HEK293T (cell line): ENCODE measurements at places on chromosomes 4 and X.
A peak's percentile ranks its signal among the peaks of the same experiment; 100 is the strongest.

GRCh38 chr4:147786031-147786430, 54.1 kb downstream of the ARHGAP10 start:
- DNase-seq = no peak

- no peak for DNase-seq
These were observed 13.1 kb upstream of the TRPC3 start for GRCh38 chr4:121964958-121965357.

- DNase-seq = no peak
These were observed 159.3 kb upstream of the GALNT7 start for GRCh38 chr4:173009129-173009823.

DNA sequence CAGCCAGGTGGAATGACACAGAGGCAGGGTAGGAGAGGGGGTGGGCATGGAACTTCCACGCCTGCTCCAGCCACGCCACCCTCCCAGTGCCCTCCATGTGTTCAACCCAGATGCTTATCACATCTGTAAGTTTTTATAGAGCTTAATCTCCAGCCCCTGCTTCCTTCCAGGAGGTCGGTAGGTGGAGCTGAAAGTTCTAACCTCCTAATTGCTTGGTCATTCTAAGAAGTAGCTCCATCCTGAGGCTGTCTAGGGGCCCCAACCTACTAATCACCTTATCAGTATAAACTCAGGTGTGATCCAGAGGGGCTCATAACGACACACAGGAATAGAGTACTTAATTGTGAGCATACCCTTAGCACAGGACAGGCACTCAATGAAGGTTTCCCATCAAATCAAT, 18.3 kb downstream of the QDPR start:
- no peak for DNase-seq

DNA sequence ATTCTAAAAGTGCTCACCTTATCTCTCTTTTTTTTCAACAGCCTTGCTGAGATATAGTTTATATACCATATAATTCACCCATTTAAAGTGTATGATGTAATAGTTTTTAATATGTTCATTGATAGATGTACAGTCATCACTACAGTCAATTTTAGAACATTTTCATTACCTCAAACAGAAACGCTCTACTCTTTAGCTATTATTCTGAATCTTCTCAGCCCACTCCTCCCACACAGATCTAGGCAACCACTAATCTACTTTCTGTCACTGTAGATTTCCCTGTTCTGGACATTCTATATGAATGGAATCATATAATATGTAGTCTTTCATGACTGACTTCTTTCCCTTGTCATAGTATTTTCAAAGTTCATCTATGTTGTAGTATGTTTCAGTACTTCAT, 22.6 kb downstream of the MND1 start:
- no peak for DNase-seq

- no peak for DNase-seq
These were observed 73.9 kb upstream of the PLAC1 start for GRCh38 chrX:134732152-134732551.

GRCh38 chr4:819401-820229, 6.3 kb downstream of the CPLX1 start:
- DNase-seq = no peak

DNA sequence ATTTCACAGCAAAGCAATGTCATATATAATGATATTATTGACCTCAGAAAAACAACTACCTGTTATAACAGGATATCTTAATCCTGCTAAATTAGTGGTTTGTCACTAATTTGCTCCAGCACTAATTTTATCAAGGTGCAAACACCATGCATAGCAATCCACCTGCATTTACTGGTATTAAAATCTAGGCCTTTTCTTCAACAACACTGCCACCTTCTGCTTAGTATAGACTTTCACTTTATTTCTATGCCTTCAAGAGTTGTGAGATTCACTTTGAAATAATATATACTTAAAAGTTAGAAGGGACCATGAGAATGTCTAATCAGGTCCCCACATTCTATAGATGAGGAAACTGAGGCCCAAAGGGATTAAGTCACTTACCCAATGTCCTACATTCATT, 82.1 kb upstream of the IQCM start:
- DNase-seq = no peak

DNA sequence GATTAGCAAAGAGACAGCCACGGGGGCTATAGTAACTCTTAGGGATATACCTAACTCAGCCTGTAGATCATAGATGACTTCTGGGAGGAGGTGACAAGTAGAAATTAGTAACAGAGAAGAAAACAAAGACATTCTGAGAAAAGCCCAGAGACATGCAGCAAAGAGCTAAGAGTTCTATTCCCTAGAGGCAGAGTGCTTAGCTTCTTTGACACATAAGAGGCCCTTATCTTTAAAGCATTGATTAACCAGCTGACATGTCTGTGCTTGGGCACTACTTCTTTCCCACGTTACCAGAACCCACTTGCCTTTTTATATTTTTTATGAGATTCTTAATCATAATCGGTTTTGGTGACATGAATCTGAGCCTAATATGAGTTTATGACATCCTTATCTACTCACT, 179.5 kb downstream of the GABRB1 start:
- no peak for DNase-seq

- DNase-seq = no peak
These were observed 3.2 kb downstream of the THAP9 start for GRCh38 chr4:82903737-82904136.

- no peak for DNase-seq
These were observed 45.3 kb upstream of the DDX3X start for GRCh38 chrX:41288641-41289040.

GRCh38 chrX:47629419-47630200, at the start of gene CFP:
CFP (minus strand) TSS chrX:47629930; CDS start chrX:47629844, 86 bp downstream.
- DNase-seq = no peak

- no peak for DNase-seq
These were observed 4.3 kb downstream of the ARHGAP4 start for GRCh38 chrX:153921511-153922446.

GRCh38 chr4:146165840-146166239, 9.7 kb upstream of the LSM6 start:
- no peak for DNase-seq

- no peak for DNase-seq
These were observed 53.6 kb downstream of the TRMT44 start for GRCh38 chr4:8494218-8494617.

GRCh38 chr4:186096681-186097165, 7.8 kb upstream of the FAM149A start:
- no peak for DNase-seq

DNA sequence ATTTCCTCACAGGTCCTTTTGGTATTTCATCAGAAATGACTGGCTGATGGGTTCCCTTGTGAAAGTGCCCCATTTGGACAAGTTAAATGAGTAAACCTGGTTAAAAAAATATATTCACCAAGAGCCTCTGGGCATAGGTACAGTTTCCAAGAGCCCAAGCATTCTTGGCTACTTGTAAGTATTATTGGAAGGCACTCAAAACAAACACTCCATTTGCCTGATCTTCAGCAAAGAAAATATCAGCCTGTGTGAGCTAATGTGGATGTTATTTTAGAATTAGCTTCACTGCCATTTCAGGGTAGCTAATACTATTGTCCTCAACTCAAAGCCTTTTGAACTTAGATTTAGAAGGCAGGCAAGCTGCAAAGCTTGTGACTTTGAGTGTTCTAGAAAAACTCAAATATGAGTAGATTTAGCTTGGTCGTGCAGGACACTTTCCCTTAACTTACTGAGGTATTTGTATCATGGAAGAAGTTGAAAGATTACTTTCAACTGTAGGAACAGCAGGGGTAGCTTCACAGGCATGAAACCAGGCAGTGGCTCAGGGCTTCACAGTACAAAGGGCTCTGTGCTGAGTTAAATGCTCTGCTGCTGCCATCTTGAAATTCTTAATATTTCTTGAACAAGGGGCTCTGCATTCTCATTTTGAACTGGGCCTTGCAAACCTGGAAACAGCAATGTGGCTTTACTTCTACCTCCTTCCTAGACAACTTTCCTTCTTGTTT, 177.2 kb downstream of the AMELX start:
- no peak for DNase-seq

DNA sequence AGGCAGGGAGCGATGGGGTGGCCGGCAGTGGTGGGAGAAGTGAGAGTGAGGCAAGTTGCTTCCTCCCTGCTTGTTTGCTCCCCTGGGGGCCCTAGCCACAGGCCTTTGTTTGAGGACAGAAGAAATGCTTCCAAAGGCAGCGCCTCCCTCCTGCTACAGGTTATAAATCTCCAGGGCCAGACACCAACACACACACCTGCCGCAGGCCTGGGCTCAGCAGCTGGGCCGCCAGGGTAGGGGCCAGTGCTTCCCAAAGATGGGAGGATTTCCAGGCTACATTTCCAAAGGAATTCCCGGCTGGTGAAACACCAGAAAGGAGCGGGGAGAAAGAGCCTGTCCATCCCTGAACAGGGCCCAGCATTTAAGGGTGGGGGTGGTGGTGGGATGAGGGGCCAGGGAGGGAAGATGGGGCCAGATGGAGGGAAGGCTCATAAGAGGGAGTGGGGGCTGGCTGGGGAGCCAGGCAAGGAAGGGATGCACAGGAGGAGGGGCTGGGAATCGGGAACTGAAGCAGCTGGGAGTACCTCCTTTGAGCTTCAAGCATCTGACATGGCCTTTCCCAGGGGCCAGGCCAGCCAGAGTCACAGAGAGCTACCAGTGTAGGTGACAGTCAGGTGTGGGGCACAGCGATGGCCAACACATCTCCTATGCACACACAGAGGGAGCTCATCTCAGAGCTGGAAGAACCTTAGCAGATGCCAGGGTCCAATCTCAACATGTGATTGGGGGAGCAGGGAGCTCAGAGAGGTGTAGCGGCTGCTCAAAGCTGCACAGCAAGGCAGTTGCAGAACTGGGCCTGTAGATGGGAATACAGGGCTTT, 143.9 kb downstream of the PJA1 start:
- DNase-seq = peak; percentile 4

- no peak for DNase-seq
These were observed 91.5 kb downstream of the PPP2R2C start for GRCh38 chr4:6380746-6381410.

DNA sequence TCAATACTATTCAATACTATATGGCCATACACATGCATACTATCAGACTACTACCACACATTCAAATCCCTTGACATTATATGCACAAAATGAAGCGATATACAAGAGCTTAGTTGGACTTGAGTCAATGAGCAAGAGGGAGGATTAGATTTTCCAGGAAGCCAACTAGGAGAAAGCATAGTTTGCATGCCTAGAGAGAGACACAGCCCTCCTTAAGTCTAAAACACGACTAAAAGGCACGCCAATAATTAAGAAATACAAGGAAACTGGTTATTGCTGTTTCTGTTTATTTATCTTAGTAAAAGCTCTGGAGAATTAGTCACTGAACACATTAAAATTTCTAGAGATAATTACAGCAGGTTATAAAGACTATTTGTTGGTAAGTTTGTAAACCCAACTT, 21.8 kb downstream of the MBNL3 start:
- DNase-seq = no peak

DNA sequence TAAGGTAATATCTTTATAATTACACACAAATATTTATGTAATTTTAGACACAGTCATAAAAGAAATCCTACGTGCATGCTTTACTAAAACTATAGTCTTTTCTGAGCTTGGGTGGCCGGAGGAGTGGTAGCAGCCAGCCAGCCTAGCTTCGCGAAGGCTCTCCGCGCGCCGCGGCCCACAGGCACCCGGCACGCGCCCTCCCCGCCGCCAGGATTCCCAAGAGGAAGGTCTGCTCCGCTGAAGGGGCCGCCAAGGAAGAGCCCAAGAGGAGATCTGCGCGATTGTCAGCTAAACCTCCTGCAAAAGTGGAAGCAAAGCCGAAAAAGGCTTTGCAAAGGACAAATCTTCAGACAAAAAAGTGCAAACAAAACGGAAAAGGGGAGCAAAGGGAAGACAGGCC, 8.7 kb upstream of the PJA1 start:
- no peak for DNase-seq

GRCh38 chr4:119014658-119015057, 121.0 kb upstream of the MYOZ2 start:
- no peak for DNase-seq

DNA sequence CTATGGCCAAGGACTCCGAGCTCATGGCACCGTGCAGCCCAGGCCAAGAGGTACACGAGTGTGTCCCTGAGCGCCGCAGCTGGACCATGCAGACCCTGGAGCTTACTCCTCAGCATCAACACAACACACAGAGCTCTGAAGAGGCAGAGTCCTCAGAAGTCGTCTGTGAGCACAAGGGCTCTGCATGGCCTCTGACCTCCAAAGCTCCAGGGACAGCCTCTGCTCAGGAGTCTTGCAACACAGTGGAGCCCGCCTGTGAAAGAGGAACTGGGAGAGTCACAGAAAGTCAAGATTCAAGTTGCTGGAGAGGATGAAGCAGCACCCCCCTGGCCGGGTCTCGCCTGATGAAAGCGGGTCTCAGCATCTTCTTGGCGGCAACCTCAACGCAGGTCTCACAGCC, 2.9 kb downstream of the LRPAP1 start:
- DNase-seq = no peak

DNA sequence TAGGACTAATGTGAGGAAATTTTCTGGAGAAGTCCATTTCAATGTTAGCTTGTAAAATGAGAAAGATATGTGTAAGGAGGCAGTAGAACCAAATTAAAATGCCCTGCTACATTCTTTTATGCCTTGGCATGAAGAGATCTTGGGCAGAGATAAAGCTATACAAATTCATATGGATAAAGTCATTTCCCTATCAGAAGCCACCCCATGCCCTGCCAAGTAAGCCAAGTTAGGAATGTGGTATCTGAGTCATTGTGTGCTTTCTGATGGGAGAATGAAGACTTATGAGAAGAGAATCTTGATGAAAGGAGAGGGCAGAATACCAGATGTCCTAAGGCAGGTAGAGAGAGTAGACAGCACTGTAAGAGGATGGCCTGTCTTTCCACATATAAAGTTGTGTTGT, 83.7 kb downstream of the TEX13A start:
- DNase-seq = no peak

- DNase-seq = no peak
These were observed 80.3 kb downstream of the ARHGAP24 start for GRCh38 chr4:85555206-85555605.

DNA sequence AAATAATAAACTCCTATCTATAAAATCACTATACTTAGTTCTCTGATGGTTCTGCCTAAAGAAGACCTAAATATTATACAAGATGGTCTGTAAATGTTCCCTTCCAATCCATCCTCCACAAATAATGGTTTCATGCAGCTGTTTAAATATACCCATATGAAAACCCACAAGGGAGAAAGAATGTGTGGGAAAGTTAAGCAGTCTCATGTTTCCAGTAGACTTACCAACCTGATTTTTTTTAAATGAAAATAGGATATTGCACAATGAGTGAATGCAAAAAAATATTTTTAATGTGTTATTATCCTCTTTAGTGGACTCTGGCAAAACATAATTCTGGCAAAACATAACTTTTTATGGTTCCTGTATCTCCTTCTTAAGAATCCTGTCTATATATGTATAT, 23.3 kb downstream of the CAMK2D start:
- DNase-seq = no peak

DNA sequence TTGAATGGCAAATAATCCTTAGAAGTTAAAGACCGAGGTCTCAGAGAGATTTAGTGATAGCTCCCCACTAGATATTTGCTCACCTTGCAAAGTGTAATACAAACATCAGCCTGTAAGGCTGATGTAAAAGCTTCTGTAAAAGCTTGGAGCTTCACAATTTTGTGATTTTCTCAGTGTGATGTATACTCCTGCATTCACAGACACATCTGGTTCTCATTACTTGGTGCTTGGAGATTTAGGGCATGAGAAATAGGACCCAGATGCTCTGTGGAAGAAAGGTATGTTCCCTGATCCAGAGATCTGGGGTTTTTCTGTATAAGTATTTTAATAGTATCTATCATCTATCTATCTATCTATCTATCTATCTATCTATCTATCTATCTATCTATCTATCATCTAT, 1664.3 kb downstream of the C4orf33 start:
- no peak for DNase-seq

- no peak for DNase-seq
These were observed 764 bp upstream of the MTHFD2L start for GRCh38 chr4:74157154-74157553.
